ENCODE measurements at places on chromosomes 5 and 9.

DNA sequence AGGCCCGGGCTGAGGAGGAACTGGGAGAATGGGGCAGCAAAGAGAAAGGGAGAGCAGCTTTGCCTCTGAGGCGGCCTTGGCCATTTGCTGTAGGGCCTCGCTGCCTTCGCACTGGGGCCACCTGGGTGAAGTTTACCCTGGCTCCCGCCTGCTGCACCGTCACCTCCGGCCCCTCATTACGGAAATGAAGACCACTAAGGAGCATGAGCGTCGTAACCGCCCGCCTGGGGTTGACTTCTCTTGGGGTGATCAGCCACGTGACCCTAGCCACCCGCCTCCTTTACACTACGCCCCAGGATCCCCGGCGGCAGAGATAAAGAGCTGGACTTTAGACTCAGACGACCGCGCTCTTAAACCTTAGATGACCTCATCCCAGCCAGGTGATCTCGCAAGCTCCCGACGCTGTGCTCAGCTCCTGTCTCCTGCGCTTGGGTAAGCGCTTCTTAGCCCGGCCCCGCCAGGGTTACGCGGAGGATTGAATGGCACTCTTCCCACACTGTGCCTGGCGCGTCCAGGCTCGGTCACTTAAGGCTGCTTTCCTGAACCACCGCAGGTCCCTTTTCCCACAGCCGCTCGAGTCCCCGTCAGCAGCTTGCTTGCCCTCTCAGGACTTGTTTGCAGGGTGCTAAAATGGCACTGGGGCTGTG is 107.9 kb upstream of the LARP1 start:
- no peak for DNase-seq

GRCh38 chr9:101442318-101442717 is 6.7 kb upstream of the ALDOB start:
- no peak for DNase-seq

DNA sequence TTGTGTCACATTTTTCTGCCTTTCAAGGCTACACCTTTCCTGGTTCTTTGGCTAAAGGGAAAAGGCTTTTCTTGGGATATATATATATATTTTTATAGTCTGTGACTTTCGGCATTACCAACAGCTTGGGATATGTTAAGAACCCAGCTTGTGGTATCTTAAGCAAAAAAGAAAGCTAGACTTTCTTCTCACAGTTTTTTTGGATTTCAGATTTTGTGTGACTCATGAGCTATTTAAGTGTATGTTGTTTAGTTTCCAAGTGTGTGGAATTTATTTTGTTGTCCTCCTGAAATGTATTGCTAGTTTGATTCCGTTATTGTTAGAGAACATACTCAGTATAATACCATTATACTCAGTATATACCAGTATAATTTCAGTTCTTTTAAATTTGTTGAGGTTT is 64.8 kb downstream of the ERCC6L2 start:
- DNase-seq, result no peak

DNA sequence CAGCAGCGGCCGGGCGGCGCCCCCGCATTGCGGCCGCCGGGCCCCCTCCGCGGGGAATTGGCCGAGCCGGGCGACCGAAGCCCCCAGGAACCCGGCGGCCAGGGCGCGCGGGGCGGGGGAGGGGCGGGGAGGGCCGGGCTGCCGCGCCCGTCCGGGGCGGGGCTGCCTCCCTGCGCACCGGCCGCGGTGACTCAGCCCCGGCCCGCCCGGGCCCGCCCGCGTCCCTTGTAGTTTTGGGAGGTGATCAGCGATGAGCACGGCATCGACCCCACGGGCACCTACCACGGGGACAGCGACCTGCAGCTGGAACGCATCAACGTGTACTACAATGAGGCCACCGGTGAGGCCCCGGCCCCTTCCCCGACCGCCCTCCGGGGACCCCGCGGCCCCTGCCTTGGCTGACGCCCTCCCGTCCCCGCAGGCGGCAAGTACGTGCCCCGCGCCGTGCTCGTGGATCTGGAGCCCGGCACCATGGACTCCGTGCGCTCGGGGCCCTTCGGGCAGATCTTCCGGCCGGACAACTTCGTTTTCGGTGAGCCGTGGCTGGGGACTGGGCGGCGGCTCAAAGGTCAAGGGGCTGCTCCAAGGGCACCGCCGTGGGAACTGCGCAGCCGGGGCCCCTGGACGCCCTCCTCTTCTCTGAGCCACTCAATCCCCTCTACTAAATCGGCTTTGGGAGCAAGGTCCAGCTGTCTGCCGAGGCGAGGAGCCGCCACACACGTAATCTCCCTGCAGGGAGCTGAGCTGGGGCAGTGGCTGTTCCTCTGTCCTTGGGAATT is 592 bp downstream of the TUBB4B start:
- DNase-seq, result no peak

- DNase-seq, result no peak
Observed at GRCh38 chr5:180180421-180180820, 28.6 kb downstream of the RASGEF1C start.

- DNase-seq, result no peak
Observed at GRCh38 chr9:8351436-8351835, 551.9 kb upstream of the DMAC1 start.

DNA sequence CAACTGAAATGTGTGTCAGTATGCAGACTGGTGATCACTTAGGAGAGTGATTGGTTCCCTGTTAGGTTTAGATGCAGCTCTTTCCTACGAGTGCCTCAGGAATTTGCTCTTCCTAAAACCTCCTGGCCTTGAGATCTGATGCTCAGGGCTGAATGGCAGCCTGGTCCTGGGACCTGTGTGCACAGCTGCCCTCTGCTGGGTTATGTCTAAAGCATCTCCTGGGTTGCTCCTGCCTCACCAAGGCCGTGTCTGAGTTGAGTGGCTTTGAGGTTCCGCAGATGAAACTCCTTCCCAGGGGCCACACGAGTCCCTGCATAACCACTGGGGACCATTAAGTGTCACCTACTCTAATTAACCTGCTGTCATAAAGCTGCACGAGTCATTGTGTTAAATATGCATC is 59.5 kb downstream of the MVB12B start:
- no peak for DNase-seq

- peak; percentile 52 for DNase-seq
Observed at GRCh38 chr5:15683332-15683731, 183.4 kb downstream of the FBXL7 start.

DNA sequence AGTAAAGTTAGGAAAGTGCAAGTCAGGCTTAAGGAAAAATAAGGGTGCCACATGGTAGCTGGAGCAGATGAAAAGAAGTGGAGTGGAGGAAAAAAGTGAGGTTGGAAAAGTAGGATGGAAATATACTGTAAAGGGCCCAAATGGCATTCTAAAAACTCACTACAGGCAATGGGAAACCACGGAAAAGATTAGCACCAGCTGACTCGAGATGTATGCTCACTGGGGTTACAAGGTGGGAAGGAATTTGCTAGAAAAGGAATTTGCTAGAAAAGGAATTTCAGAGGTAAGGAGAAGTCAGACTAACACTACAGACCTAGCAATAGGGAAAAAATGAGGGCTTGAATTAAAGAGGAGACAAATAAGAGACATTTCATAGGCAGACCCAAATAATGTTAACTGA is 3.6 kb downstream of the PSMD5 start:
- DNase-seq, result no peak

DNA sequence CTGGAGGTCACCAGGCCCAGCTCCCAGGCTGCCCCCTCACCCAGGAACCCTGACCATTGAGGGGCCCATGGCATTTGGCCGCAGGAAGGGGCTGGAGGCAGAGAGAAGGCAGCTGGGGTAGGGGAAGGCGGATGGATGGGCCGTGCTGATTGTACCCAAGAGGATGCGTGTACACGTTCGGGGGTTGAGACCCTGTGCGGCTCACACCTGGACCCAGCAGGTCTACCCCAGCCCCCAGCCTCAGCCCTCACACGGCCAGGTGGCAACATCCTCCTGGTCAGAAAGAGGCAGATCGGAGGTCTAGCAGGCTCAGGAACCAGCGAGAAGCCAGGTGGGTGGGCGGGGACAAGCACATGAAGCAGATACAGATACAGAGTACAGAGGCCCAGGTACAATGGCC is 33.7 kb downstream of the NACC2 start:
- no peak for DNase-seq

GRCh38 chr5:150525163-150525562 is 17.2 kb downstream of the NDST1 start:
- DNase-seq, result no peak

DNA sequence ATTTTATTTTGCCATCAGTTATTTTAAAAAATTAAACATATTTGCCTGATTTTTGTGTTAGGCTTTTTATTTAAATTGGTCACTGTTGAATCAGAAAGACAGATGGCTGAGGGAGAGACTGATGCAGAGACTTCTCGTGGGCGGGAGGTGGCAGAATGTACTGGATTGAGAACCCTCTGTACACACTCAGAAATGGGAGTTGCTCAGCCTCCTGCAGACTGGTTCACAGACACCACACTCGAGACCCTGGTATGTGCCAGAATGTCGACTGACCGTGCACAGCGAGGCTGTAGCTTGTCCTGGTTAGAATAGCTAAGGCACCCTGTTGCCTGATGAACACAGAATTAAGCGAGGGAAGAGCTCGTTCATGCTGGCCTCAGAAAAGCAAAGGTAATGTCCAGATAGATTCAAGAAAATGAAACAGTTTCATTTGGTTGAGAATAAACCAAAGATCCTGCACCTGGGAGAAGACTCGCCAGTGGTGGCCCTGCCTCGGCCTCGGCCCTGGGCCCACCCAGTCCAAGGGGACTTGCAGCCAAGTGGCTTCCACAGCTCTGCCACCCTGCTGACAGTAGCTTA is 71.3 kb upstream of the OTULINL start:
- no peak for DNase-seq

- no peak for DNase-seq
Observed at GRCh38 chr9:110526426-110526825, 53.1 kb downstream of the SVEP1 start.

GRCh38 chr9:133532937-133533668 is 1.4 kb upstream of the ADAMTSL2 start:
- no peak for DNase-seq

DNA sequence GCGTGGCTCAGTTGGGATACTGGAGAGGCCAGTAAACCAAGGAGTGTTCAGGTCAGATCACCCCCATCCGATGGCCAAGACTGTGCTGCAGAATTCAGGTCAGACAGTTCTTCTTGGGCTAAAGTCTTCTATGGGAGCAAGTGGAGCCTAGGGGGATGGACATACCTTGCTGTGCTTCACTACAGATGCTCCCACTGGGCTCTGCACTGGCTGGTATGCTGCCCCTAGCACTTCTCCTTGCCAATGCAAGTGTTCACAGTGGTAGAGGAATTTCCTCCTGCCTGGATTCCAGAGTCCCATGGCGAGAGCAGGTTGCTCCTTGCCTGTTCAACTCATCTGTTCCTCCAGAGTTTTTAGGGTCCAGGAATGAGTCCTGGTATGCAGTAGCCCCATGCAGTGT is 134.2 kb upstream of the EDIL3 start:
- no peak for DNase-seq

DNA sequence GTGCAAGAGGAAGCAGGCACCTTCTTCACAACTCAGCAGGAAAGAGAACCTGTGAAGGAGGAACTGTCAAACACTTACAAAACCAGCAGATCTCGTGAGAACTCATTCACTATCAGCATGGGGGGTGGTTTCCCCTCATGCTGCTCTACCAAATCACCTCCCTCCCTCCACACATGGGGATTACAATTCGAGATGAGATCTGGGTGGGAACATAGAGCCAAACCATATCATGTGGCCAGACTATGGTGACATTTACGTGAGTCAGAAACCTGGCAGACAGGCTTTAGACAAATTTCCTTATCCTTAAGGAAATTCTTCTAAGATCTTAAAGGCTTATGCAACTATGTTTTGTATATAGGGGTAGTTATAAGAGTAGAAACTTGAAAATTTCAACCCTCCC is 8.7 kb upstream of the AOPEP start:
- DNase-seq, result no peak

GRCh38 chr9:91954841-91955471 is 4.9 kb upstream of the ROR2 start:
- no peak for DNase-seq

- no peak for DNase-seq
Observed at GRCh38 chr5:23289162-23289561, 218.2 kb upstream of the PRDM9 start.

GRCh38 chr5:96609369-96609768 is 52.8 kb upstream of the CAST start:
- DNase-seq, result no peak

DNA sequence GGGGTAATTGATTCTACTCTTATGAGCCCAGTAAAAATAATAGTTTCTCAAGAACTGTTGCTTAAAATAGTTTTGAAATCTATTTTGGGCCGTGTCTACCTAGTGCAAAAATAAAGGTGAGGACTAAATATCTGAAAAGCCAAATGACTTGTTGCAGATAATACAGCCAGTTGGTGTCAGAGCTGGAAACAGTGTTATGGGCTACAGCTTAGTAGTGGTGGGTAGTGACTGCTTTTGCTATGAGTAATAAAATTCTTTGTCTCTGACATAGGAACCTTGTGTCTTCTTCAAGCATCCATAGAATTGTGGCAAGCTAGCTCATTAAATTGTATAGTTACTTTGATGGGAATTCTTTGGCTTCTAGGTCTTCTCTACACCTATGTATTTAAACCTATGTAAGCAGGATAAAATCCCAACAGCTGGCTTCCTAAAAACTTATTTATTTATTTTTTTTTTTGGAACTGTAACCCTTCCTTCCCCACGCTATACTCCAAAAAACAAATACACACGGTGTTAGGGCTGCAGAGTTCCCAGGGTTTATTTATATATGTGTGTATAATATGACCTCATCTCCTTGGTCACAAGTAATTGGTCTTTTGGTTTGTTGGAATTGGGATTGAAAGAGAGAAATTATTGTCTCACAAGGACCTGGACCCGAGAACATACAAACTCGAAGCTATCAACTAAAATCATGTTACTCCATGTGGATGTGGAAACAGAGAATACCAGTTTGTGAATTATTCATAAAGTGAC is 138.0 kb downstream of the NUDT12 start:
- DNase-seq, result no peak

- DNase-seq, result no peak
Observed at GRCh38 chr5:175383350-175383749, 60.6 kb downstream of the DRD1 start.

DNA sequence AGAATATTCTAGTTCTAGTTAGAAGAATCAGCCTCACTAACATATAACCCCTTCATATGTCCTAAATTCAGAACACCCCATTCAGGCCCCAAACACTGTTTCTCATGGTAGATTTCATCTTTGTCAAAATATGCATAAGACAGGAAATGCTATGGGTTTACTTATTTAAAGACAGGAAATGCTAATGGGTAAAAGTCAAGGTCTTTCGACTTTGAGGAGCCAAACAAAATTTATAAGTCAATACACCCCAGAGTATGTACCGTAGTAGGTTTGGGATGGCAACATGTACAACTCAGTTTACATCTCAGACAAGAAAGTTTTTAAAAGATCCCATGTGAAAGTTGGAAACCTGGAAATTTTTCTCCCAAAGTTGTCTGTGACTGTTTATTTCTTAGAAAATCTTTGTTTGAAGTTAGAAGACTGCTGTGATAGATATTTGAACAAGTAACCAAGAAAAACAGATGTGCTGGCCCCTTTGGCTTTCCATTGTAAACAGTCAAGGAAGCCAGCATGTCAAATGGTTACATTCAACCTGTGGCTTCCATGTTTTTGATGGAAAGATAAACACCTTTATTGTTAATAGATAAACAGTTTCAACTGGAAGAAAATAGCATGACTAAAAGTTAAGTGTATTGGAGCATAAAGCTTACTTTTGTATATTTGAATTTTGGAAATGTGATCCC is 102.2 kb downstream of the INIP start:
- no peak for DNase-seq
